ENCODE measurements at places on chromosomes 6 and 20. TPM values are rescaled to one million over a fixed set of nuclear protein-coding genes. Genes with fewer than 3 reads are reported as not detected.

The GMNN gene
- 56.8 TPM for total RNA-seq

The ERVFRD-1 gene
- not detected for total RNA-seq

The BMP7 gene
- 0.63 TPM for total RNA-seq

The JPH2 gene
- 6.5 TPM for total RNA-seq

The DEFB123 gene
- not detected for total RNA-seq

The PERP gene
- 75.0 TPM for total RNA-seq

The SAYSD1 gene
- 5.6 TPM for total RNA-seq

Measured in A549 treated with AZD2906 at 1 μM for 4 hours (cell line).